DMS153 (cell line): ENCODE measurements at places on chromosomes 11 and 22.
A peak's percentile ranks its signal among the peaks of the same experiment; 100 is the strongest.

DNA sequence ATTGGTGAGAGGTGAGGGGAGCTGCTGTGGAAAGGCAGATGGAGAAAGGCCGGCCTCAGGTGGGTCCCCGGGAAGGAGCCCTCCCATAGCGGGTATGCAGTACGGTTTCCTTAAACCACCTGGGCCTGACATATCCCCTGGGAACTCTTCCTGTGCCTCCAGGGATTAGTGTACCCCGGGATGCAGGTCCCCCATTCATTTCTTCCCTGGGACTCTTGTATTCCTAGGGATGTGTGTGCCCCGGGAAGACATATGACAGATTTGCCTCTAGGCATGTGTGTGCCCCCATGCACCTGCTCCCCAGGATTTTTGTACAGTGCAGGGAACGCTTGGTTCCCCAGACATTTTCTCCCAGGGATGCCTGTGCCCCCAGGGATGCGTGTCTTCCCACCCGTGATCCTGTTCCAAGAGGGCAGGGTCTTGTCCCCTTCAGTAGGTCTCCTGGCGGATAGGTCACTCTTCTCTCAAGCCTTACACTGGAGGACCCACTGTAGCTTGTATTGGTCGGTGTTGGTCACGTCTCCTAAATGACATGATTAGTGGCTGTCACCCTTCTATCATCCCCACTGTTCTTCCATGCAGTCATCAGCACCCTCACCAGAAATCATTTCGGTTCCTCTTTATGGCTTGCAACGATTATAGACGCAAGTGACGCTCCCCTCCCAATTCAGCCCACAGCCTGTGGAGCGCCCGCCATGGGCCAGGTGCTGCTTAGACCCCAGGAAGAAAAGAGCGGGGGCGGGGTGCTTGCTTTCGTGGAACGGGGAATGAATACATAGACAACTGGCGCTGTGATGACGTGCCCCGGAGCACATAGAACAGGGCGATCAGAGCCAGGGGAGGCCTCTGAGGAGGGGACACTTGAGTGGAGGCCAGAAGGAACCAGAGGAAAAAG, 1.3 kb downstream of the PARVB start:
- no peak for DNase-seq

GRCh38 chr22:32325416-32325801, 32.3 kb upstream of the RFPL3 start:
- DNase-seq: no peak

GRCh38 chr11:76612226-76612625, 58.3 kb downstream of the LRRC32 start:
- no peak for DNase-seq

DNA sequence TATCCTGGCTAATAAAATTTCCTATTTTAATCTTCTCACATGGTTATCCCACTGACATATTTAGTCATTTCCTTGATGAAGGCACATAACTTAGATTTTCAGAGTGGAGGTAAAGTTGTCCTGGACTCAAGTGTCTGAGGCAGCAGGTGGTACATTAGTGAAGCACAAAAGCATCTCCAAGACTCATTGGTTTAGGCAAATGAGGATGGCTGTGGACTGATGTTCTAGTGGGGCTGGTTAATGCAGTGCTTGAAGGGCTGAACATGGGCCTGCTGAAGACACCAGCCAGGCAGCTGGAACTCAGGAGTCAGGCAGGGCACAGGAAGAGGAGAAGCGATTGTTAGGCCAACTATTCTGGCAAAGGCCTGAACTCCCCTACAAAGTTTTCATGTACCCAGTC, 76.3 kb upstream of the SESN3 start:
- DNase-seq: no peak

- no peak for DNase-seq
Measured at GRCh38 chr11:94504689-94505293, 7.5 kb upstream of the C11orf97 start.

DNA sequence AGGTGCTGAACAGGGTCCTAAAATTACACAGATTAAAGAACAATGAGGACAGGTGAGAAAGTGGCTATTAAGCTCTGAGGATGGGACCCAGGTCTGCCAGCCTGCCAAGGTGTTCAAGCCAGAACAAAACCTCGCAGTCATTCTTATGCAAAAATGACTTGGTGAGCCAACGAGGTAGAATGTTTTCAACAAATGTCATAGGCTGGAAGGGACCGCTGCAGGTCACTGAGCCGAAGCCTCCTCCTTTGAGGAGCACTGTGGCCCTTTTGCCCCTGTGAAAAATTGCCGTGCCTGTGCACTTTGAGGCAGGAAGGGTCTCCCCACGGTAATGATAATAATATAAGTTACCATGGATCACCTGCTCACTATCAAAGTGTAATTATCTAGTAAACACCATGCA, 216.2 kb downstream of the DSCAML1 start:
- no peak for DNase-seq

DNA sequence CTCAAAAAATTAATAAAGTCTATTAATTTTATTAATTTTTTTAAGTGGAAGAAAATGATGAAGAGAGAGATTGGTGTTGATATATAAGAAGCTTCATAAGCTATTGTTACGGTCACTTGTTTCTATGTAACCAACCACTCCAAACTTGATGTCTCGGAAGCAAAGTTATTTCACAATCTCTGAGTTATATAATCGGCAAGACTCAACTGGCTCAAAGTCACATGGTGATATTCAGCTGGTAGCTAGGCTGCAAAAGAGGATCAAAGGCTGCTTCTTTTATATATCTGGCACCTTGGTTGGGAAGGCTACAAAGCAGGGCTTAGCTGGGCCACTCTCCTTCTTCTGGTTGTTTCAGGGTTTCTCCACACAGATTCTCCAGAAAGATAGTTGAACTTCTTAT, 245.1 kb upstream of the ARHGAP42 start:
- no peak for DNase-seq

DNA sequence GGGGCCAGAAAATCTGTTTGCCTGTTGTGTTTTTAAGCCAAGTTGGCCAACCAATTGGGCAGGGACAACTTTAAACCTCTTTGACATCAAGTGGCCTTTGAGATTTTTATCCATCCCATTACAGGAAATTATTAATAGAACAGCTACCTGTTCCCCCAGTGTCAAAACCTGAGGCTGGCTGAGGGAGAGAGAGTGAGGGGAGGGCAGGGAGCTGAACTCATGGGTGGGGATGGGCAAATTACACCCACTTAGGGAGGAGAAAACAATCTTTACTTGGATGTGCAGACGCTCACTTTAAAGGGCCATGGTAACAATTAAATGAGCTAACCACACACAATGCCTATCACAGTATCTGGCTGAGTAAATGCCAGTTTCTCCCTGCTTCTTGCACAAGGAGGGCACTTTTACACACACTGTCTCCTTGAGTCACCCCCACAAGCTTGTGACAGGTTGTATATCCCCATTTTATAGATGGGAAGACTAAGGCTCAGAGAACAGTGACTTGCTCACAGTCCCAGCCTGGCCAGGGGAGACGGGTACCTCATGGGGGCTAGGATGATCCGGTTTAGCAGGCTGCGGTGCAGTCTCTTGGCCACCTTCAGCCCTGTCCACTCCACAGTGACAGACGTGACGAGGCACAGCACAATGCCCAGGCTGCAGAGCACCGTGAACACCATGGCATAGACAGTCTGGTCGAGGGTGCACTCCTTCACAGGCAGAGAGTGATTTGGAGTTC, 17.8 kb upstream of the KCNJ11 start:
- DNase-seq: no peak

DNA sequence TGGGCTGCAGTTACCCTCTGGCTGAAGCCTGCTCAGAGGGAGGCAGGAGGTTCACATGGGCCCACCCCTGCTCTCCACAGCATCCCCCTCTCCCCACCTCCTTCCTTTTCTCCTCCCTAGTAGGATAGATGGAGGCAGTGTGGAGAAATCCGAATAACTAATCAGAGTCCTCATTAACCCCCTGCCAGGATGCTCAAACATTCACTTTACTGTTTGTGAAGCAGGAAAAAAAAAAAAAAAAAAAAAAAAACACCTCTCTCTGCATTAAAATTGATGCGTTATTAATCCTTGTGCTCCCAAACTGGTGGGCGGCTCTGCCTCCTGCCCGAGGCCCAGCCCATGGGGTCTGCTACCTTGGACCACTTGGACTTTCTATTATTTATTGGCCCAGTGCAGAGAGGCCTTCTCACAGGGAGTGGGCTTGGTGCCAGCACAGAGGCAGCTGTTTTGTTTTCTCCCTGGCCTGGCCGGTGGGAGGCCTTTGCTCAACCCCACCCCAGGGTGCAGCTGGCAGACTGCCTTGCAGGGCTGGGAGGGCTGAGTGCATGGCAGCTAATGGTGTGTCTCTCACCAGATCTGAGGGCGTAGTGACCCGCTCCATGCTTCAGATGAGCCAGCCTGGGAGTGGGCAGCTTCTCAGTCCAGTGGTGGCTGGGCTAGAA, 150.7 kb downstream of the PKNOX2 start:
- no peak for DNase-seq

GRCh38 chr11:83502041-83502440, 215.9 kb upstream of the CCDC90B start:
- no peak for DNase-seq

DNA sequence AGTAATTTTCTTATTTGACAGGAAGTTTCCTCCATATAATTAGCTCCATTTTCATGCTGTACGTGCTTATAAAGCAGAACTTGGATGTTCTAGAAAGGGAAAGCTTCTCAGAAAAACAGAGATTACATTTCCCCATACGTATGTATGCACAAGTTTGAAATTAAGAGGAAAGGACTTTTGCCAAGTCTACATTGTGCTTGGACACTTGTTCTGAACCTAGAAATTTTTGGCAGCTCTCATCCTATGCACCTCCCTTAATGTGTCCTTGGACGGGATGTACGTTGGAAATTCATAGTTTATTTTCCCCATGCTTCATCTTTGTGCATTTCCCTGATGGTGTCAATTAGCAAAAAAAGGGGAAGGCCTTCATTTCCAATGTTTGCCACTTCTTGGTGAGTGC, 322.7 kb downstream of the BLID start:
- DNase-seq: no peak

DNA sequence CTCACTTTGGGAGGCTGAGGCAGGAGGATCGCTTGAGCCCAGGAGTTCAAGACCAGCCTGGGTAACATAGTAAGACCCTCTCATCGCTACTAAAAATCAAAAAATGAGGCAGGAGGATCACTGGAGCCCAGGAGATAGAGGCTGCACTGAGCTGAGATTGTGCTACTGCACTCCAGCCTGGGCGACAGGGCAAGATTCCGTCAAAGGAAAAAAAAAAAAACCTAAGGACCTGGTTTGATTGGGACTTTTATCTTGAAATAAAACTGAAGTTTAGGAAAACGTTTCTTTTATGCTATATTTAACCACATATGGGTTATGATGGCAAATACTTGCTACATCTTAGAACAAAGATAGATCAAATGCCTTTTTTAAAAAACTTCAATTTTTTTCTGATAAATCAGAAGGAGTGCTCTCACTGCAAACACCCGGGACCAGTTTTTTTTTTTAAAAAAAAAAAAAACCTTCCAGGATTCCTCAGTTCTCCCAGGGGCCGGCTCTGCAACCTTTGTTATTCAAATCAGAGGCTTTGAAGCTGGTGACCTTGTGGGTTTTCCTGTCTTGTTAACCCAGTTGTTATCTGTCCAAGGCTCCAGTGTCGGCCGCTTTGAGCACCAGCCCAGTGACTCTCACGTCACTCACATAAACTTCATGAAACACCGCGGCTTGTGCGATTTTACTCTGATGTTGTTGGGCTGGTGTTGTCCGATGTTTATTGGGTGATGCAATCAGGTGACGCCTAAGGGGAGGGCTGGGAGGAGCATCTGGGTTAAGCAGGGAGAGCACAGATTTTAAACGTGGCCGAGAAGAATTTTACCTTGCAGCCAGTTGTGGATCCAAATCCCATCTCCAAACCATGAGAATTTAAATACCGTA, 24.7 kb upstream of the SLC22A12 start:
- peak; percentile 73 for DNase-seq

GRCh38 chr11:17469998-17470397, 6.6 kb downstream of the ABCC8 start:
- no peak for DNase-seq

GRCh38 chr11:44883277-44883676, 67.4 kb downstream of the TP53I11 start:
- DNase-seq: no peak

GRCh38 chr11:48019595-48019994, 39.2 kb downstream of the PTPRJ start:
- no peak for DNase-seq

- DNase-seq: peak; percentile 29
Measured at GRCh38 chr22:44691796-44692661, 10.0 kb upstream of the PRR5 start.

- DNase-seq: peak; percentile 57
Measured at GRCh38 chr22:30275625-30276024, 9.0 kb upstream of the OSM start.

DNA sequence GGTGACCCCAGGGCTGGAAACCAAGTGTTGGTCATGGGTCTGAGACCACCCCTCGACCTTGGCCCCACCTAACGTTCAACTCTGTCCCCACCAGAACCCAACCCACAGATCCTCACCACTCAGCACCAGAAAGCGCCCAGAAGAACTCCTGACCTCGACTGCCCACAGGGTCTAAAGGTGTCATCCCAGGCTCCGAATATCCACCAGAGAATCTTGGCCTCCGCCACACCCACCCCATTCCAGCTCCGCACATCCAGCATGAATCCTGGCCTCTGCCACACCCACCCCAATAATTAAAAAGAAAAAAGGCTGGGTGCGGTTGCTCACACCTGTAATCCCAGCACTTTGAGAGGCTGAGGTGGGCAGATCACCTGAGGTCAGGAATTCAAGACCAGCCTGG, 1.3 kb downstream of the CERK start:
- DNase-seq: no peak

DNA sequence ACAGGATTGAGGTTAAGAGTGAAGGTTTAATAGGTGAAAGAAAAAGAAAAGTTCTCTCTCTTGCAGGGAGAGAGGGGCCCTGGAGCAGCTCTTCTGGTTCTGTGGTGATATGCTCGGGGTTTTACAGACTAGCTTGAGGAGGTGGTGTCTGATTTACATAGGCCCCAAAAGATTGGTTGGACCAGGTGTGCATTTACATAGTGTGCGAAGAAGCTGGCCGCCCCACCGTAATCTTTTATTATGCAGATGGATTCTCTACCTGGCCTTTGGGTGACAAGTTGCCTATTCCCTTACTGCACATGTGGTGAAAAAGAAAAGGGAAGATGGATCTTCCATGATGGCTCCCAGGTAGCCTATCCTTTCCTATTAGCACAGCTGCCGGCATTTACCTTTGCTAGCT, 219.9 kb upstream of the GRIA4 start:
- DNase-seq: no peak

- DNase-seq: no peak
Measured at GRCh38 chr22:20606784-20607128, 99.3 kb downstream of the MED15 start.
